ENCODE measurements at places on chromosomes 6 and 20. TPM values are rescaled to one million over a fixed set of nuclear protein-coding genes. Genes with fewer than 3 reads are reported as not detected.

The SLC35D3 gene
- total RNA-seq = not detected

The EPPIN gene
- not detected for total RNA-seq

The PLCB4 gene
- not detected for total RNA-seq

The WFDC2 gene
- 0.38 TPM for total RNA-seq
